ENCODE measurements at places on chromosomes 12 and 14.

- DNase-seq, result no peak
These were observed 18.7 kb downstream of the TSHR start for GRCh38 chr14:80973931-80974641.

DNA sequence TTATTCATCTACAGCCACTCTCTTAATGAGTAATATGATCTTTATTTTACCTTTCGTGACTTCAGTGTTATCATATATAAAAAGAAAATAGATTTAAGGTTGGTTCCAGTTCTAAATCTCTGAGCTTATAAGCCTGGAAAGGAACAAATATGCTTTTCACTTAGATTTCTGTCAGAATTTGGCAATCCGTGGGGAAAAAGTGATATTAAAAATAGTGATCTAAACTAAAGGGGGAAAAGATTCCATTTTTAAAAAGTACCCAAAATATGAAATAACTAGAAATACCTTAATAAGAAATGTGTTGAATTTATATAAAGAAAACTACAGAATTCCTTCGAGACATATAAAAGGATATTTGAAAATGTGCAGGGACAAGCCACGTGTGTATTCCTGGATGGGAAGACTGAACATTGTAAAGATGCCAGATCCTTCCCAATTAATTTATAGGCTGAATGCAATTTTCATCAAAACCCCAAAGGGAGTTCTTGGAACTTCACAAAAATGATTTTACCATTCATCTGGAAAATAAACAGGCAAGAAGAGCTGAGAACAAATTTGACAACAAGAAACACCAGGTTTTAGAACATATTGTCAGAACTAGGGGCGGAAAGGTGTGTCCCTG is 142.5 kb downstream of the EFCAB11 start:
- DNase-seq, result no peak

GRCh38 chr14:35050652-35051051 is 4.6 kb downstream of the FAM177A1 start:
- DNase-seq, result no peak

DNA sequence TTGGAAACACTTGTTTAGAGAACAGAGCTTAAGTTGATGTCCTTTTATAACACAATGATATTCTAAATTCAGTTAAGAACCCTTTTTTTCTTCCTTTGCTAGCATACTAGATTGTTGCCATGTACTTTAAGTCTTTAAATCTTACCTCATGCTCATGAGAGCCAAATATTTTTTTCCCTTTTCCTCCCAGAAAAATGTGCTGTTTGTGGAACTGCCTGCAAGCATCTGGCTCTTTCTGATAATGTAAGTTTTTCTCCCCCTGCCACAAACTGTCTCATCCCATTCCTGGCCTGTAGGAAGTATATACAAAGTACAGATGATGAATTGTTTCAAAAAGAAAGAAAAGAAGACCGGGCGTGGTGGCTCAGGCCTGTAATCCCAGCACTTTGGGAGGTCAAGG is 5.3 kb downstream of the RNF212B start:
- no peak for DNase-seq
